ENCODE measurements at places on chromosomes 4 and X. TPM values are rescaled to one million over a fixed set of nuclear protein-coding genes. Genes with fewer than 3 reads are reported as not detected.

NPY2R gene
- 0.19 TPM for total RNA-seq

ADAM29 gene
- total RNA-seq, result not detected

ARR3 gene
- not detected for total RNA-seq

USP46 gene
- total RNA-seq, result 8.9 TPM

Measured in cardiac ventricle fibroblast (primary cell).